Fibroblast of skin of left biceps (primary cell): ENCODE measurements at places on chromosomes 6 and 20.

GRCh38 chr20:11502061-11502460 lies 415.6 kb upstream of the BTBD3 start:
- no peak for DNase-seq

GRCh38 chr20:62543470-62544302 lies 67.9 kb upstream of the GATA5 start:
- no peak for DNase-seq

- no peak for DNase-seq
Measured at GRCh38 chr20:43398676-43399324, 58.9 kb upstream of the SRSF6 start.

DNA sequence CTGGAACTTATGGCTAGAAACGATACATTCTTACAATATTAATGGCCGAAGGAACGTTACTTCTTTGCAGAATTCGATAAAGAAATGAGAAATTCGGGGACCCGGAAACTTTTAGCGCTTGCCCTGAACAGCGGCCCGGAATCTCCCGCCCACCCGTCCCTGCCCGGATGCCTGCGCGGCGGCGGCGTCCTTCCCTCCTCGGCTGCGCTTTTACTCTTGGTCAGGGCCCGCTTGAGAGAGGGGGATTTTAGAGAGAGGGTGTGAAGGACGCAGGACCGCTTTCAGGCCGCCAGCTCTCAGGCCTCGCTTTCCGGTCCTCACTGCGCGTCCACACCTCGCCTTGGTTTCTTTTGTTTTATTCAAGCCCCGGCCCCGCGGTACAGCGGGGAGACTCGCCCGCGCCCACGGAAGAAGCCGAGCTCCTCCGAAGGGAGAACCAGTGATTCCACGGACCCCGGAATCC lies 243.7 kb downstream of the ARID1B start:
- peak; percentile 18 for DNase-seq

- DNase-seq, result no peak
Measured at GRCh38 chr20:61664556-61665320, 400.9 kb downstream of the TAF4 start.

DNA sequence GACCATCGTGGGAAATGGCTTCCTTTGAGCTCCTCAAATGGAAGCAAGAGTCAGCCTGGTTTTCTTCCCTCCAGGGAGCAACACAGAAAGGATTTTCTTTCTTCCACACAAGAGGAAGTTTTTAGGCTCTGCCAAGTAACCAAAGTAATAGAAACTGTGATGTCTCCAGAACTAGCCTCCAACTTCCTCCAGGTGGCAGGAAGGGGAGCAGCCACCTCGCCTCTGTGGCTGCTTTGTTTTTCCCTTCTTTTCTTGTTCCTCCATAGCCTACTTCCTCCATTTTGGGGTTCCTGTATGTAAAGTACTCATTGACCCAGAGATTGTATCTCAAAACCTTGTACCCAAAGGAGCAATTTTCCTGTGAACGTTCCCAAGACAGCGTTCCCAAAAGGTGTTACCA lies 32.7 kb upstream of the CCR6 start:
- no peak for DNase-seq

- DNase-seq, result no peak
Measured at GRCh38 chr20:16205507-16205906, 367.7 kb downstream of the KIF16B start.

- DNase-seq, result no peak
Measured at GRCh38 chr6:30826961-30827342, 57.4 kb upstream of the DDR1 start.

- no peak for DNase-seq
Measured at GRCh38 chr6:2579241-2579761, 171.4 kb downstream of the MYLK4 start.

GRCh38 chr6:116447496-116448011 lies 13.6 kb upstream of the CALHM6 start:
- DNase-seq, result peak; percentile 98

DNA sequence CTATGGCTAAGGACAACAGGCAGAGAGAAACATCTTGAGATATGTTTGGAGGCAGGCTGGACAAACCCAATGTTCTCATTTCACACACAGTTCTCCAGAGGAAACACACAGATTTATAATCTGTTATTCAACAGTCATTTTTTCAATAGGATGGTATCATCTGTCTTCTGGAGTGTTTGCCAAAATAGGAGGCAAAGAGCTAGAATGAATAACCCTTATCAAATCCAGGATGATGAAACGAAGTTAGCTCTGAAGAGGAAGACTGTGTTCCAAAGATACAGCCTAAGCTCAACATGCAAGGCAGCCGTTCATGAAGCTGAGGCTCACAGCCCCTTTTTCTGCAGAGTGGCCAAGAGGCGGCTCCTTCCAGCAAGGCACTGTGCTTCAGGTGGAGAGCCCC lies 70.8 kb downstream of the PPP1R3G start:
- DNase-seq, result no peak

GRCh38 chr6:136728976-136729515 lies 63.2 kb downstream of the MAP3K5 start:
- DNase-seq, result no peak

DNA sequence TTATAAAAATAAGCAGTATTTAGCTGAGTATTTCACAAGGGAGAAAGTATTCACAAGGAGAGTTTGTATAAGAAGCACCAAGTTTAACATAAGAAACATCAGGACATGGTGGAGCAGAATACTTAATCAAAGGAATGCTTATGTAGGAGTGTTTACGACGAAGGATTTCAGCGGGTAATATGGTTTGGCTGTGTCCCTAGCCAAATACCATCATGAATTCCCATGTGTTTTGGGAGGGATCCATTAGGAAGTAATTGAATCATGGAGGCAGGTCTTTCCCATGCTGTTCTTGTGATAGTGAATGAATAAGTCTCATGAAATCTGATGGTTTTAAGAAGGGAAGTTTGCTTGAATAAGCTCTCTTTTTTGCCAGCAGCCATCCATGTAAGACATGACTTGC lies 1099.1 kb upstream of the ADGRB3 start:
- DNase-seq, result peak; percentile 11

DNA sequence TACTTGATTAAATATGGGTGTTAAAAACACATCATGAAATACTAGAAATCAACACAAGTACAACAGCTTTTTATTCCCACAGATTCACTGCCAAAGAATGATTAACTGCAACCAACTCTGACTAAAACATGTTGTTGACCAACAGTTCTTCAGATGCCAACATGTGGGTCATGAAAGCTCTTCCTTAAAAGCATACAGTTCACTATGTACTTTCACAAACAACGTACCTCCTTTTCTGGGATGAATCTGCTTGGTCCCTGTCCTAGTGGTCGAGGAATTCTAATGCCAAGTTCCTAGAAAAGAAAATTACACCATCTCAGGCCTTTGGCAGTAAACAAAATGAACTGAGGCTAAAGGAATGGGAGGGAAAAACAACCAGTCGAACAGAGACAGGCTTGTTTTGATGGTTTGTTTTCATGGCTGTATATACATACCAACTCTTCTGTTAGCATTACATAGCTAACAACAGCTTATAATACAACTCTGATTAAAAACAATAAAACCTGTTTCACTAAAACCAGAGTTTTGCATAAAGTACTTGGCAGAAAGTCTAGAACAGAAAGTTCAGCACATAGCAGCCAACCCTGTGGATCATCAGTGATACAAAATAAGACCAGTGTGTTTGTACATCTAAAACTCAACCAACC lies 92.5 kb downstream of the SESN1 start:
- DNase-seq, result no peak

DNA sequence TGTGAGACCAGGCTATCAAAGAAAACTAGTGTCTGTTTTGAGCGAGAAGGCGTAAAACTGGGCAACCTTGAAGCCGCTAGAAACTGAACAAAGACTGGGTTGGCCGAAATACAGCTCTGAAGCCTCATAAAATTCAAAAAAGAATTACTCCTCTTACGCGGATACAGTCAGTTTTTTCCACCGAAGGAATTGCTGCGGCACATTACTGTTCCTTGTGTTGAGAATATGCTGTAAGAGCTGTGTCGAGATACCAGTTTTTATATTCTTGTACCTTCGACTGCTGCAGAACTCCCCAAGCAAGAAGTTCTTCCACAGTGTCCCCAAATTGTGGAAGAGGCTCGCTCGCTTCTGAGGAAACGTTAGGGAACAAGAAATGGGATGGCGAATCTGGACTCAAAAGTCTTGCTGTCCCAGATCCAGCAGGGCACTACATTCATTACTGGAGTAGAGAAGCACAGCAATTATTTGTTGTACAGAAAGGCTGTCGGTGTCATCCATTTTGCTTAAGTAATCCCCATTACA lies 523 bp upstream of the COX7A2 start:
- DNase-seq, result no peak

DNA sequence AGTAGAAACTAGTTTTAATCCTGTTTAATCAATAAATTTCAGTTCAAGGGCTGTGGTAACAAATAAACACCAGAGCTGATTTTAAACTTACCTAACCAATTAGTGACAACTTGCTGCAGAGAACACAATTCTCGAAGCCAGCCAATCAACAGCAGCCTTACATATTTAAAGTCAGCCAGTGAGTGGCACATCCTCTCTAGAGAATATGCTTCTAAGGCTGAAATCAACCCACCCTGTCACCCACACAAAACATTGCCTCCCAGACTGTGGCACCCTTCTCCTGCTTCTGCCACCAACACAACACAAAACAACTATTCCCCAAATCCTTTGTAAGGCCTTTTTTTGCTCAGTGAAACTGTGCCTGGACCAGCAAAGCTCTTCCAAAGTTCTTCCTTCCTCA lies 306.0 kb downstream of the EYA4 start:
- no peak for DNase-seq

DNA sequence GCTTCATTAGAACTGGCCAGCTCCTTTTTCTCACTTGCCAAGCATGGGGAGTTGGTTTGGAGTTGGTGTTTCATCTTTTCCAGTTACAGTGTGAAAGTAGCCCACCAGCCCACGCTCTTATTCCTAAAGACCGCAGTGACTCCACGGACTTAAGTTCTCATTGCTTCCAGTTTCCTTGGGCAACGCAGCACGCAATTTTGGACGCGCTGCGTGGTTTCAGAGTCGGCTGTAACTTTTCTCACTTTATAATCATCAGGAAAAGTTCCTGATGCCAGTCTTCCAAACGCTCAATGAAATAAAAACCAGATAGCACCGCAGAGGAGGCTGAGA lies 381 bp upstream of the PEX7 start:
- no peak for DNase-seq

DNA sequence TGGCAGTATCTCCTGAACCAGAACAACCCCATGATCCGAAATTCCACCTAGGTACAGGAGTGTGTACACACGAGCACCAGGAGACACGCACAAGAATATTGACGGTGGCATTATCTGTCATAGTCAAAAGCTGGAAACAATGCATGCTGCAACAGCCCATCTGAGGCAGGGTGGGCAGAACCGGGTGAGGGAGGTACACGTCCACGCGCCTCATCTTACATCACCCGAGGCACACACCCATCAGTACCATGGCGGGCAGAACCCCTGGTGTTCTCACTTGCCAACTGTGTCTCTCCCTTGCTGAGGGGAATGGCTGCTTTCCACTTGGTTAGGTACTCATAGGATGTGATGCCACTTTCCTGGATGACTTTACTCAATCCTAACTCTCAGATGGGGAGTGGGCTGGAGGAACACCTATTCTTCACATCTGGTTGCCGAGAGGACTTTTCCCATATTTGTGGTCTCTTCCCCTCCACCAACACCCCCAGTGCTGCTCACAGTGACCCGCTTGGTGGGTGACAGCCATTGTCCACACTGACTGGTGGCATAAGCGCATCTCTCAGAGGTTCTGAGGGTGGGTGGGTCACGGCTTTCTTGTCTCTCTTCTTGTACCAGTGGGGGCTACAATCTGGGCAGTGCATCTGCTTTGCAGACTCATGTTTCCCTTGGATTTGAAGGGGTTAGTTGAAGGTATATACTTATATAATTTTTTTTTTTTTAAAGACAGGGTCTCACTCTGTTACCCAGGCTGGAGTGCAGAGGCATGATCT lies 13.5 kb downstream of the PPP1R3G start:
- no peak for DNase-seq

DNA sequence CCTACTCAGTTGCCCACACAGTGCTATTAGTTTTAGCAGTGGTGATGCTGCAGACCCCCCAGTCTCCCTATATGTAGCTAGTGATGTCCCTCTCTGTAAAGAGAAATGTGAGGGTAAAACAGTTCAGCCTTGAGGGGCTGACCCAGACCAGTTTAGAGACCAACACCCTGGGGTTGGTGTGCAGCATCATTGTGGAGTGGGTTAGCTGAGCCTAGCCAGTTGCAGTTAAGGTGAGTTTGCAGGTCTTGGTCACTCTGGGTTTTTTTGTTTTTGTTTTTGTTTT lies 401 bp upstream of the B3GALT4 start:
- DNase-seq, result no peak

DNA sequence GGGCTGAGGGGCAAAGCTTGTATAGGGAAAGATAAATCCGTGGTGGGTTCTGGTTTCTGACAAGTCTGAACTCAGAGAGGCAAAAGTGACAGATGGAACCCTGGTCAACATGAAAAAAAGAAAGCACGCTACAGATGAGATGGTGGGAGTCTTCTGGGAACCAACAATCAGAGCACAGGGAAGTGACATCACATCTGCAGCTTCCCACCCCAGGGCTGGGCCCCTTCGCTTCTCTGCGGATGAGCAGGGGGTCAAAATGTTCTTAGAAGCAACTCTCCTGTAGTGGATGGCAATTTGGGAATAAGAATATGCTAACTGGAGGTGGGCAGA lies 129.2 kb upstream of the AKAP12 start:
- DNase-seq, result no peak

DNA sequence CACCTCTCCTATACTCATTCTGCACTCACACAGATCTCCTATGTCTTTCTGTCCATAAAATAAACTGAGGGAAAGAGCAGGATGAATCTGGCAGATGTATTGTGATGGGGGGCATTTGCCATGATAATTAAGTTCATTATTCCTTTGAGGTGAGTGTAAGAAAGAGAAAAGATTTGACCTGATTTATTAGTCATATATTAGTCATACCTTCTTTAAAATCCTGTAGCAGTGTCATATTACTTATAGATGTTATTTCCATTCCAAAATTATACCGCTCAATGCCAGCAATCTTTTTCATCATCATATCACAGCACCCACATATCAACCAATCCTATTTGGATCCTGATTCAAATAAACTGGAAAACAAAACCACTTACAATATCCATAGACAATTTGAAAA lies 733.3 kb upstream of the SLC35B3 start:
- DNase-seq, result no peak

DNA sequence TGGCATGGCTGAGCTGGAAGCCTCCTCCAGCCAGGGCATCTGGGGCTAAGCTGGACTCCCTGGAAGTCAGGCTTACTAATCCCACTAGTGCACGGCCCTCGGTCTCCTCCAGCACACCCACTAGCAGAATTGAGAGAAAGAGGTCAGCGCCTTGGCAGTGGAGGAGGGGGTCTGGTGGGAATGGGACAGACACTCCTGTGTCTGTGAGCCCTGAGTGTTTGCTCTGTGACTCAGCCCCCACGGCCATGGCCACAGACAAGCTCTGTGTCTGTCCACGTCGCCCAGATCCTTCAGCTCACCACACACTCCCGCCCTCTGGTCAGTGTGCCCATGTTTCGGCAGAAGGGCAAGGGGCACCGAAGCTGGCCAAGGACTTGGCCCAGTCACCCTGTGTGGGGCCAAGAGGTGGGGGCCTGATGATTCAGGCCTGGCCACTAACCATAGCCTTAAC lies 8.8 kb downstream of the MDFI start:
- no peak for DNase-seq
